ENCODE measurements at places on chromosomes 3 and 15.

GRCh38 chr3:60555686-60556354 lies 695.4 kb downstream of the FHIT start:
- DNase-seq: no peak

DNA sequence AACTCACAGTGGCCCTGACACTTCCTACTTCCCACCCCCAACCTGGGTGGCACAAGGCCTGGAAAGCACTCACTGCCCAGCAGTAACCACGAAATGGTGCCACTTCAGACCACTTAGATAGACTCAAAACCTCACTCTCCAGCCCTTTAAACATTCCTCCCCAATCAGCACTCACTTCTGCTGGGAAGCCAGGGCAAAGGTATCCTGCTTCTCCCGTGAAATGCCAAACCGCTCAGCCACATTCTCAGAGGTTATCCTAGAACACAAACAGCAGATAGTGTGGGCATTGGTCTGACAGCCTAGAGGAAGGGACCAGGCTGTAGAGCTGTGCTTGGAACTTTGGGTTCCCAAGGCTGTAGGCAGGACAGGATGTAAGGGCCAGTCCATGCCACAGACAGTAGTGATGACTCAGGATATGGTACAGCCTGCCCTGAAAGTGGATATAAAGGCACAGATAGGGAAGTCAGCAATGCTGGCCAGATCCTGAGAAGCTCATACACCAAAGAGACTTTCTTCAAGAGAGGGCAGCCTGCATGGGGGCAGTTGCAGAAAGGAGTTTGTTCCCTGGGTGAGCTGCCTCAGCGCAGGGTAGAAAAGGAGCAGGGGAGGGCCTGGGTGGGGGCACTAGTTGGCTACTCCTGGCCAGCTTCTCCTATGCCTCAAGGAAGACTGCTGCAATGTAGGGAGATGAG lies 9.2 kb downstream of the ACAA1 start:
- no peak for DNase-seq

- DNase-seq: no peak
These were observed 10.8 kb downstream of the TOPAZ1 start for GRCh38 chr3:44252332-44252959.

- DNase-seq: no peak
These were observed 17.7 kb downstream of the MYNN start for GRCh38 chr3:169790687-169791429.
